Stimulated activated CD8-positive, alpha-beta memory T cell treated with anti-CD3 and anti-CD28 coated beads, Interleukin-7, amount 100 ng/mL, for 1 hour (primary cell): ENCODE measurements at places on chromosomes 4 and X.

DNA sequence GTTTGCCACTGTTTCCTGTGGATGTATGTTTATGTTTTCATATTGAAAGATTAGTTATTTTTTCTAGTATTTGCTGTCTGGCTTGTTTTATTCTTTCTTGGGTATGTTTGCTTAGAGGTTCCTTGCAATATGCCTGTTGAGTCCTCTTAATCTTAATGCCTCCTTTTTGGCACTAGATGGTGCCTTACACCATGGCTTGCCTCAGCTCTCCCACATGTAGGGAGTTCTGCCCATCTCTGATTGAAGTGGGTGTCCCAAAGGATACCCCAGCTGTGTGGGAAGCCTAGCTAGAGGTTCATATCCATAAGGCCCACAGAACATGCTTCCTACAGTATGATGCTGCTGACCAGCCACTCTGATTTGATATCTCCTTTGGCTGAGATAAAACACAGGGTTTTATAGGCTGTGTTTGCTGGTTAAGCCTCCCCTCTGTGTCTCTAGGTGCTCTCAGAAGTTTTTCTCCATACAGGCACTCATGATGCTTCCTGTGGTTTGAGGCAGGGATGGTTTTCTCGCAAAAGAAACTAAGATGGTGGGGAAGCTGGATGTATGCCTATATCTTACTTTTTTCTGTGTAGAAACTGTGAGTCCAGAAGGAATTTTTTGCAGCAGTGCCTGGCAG, 162.4 kb downstream of the ASB9 start:
- DNase-seq: no peak

DNA sequence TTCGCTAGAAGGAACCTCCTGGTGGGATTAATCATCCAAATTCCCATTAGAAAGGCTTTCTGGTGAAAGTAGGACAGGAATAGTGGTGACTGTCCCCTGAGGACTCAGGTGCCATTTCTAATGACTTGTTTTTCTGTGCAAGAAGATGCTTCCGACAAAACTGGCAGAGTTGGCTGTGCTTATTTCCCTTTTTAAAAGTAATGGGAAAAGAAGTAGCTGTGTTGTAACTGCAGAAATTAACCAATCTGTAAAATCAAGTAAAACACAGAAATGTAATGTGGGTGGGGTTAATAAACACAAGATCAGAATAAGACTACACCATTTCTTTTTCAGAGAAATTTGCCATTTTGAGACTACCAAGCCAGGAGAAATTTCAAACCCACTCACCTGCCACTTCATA, 55.0 kb upstream of the FAM9B start:
- no peak for DNase-seq

- DNase-seq: no peak
Measured at GRCh38 chr4:140344621-140345020, 28.8 kb upstream of the SCOC start.

- no peak for DNase-seq
Measured at GRCh38 chrX:47215291-47215900, 3.1 kb upstream of the CDK16 start.

GRCh38 chr4:143514497-143514896, 995 bp downstream of the SMARCA5 start:
- no peak for DNase-seq

- DNase-seq: no peak
Measured at GRCh38 chrX:2710041-2710840, 19.1 kb downstream of the CD99 start.

DNA sequence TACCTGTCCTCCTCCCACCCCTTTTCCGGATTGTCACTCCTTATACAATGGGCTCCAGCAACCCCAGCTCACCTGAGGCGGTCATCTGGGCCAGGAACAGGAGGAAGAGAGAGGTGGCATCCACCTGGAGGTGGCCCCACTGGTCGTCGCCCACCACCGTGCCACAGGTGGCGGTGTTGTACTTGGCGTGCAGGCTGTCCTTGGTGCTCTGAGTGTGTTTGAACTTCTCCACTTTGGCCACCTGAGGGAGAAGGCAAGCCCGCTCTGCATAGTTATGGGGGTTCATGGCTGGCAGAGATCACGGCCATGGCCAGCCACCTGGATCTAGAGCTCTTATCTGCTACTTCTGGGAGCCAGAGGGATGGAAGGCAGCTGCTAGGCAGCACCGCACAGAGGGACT, 32.9 kb downstream of the PHKA2 start:
- DNase-seq: no peak

- no peak for DNase-seq
Measured at GRCh38 chr4:105956569-105956968, 61.3 kb downstream of the NPNT start.

DNA sequence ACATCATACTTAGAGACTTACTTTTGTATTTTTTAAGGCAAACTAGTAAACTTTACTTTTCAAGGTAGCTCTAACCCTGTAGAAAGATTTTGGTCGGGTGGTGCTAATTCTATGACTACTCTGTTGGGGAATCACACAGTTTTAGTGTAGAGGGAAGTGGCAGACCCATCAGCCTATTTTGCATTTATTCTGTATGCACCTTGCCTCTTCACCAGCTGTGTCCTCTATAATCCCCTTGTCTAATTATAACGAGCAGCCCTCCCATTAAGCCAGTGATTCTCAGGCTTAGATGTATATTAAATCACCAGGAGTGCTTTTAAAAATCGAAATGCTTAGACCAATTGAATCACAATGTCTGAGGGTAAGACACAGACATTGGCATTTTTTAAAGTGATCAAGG, 78.1 kb downstream of the GALNT7 start:
- no peak for DNase-seq

- DNase-seq: no peak
Measured at GRCh38 chr4:118836301-118837120, 585 bp upstream of the SEC24D start.

DNA sequence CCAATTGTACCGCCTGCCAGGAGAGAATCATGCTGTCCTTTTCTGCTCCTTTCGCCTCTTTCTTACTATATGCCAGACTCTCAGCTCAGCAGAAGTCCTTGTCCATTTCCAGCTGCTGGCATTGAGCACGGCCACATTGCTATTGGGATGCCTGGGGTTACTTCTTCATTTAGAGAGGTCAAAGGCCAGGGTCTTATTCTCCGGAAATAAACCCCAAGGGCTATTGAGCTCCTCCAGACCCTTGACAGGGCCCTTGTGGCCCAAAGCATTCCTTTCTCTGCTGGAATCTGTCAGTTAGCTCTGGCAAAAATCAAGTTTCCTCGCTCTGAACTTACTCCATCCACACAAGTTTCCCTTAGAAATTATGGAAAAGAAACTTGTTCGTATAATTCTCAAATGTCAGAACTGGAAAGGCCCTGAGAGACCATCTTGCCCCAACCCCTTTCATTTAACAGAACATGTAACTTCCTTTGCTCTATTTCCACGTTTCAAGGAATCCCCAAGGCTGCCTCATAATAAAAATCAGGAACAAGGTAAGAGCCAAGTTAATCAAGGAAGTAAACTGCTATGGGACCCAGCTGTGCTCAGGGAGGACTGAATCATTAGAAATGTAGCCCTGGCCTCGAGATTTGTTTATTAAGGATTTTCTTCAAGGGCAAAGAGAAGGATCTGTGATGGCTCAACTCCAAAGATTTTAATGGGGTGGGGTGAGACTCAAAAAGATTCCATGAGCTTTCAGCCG, 11.8 kb downstream of the AKAP4 start:
- DNase-seq: no peak

DNA sequence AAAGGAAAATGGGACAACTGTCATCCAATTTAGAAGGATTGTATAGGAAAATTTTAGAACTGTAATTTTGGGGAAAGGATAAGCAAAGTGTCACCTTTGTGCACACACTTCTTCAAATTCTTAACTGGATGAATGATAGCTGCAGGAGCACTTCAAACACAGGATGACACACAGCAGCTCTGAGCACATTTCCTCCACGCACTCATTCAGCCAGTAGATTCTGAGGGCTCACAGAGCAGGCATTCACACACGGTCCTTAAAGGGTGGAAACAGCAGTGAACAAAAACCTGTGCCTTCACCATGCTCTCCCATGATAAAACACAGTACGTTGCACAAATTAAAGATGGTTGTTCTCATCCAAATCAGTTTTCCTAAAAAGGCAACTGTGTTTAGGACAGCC, 38.5 kb upstream of the KLF3 start:
- no peak for DNase-seq

DNA sequence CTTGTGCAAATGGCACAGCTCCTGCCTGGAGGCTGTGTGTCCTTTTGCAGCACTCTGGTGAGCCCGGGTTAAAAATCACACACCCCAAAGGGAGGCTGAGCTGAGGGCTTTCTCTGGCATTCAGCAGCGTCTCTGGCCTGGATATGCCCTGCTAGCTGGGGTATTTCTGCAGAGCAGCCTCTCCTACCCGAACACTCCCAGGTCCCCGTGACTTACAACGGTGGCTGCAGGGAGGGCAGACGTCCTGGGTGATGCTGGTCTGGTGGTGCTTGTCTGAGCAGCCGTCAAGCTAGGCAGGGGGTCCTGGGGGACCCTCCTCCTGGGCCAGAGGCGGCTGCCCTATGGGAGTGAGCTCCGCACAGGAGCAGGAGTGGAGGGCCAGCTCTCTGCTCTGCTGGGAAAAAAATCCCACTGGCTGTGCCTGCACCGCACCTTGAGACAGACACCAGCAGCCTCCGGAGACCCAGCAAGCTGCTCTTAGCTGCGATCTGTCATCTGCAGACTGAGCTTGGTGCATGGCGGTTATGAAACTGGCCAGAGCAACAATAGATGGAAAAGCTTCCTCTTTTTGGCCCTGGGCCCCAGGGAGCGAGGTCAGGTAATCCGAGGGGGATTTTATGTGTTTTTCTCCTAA, 41.3 kb upstream of the ASMTL start:
- DNase-seq: no peak

- DNase-seq: no peak
Measured at GRCh38 chrX:39360101-39360500, 558.8 kb downstream of the MID1IP1 start.

DNA sequence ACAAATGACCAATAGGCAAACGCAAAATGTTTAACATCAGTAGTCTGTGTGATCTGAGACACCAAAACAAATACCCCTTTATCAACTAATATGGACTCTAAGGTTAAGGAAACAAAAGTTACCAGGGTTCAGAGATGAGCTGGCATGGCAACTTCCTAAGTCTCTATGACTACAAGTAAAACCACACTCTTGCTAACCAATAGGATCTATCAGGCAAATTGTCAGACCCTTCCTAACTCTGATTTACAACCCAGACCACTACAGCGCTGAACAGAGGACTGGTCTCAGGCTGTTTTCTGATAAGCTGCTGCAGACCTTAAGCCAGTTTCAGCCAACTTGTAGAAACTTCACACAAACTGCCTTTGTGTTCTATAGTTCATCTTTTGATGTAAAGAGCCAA, 608.0 kb downstream of the TLL1 start:
- DNase-seq: no peak

DNA sequence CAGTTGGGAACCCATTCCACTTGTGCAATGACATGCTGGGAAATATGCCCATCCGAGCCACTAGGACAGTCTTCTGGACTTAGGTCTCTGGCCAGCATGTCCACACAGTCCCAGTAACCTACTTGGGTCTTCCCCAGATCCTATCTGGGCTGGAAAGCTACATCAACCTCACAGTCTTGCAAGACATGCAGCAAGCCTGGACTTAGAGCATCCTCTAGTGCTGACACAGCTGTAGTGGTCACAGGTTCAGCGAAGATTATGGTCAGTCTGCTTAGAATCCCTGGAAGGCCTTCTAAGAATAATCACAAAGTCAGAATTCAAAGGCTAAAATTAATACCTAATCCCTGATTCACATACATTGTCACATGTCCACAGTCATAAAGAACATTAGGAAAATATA, 842.7 kb downstream of the STPG2 start:
- no peak for DNase-seq

DNA sequence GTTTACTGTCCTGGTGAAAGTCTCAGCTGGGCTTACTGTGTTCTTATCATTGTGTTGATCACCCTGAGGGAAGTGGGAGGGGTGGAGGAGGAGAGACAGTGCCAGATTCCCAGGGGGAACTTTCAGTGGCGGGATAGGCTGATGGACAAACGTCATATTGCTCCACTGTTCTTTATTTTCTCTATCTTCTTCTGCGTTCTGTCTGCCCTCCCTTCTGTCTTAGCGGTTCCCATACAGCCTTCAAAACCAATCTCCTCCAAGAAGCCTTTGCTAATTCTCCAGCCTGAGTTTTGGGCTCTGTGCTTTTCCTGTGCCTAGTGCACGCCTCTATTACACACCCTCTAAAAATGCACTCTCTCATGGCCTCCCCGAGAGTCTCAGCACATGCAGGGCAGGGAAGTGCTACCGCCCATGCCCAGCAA, 448.7 kb upstream of the FAT1 start:
- DNase-seq: no peak

DNA sequence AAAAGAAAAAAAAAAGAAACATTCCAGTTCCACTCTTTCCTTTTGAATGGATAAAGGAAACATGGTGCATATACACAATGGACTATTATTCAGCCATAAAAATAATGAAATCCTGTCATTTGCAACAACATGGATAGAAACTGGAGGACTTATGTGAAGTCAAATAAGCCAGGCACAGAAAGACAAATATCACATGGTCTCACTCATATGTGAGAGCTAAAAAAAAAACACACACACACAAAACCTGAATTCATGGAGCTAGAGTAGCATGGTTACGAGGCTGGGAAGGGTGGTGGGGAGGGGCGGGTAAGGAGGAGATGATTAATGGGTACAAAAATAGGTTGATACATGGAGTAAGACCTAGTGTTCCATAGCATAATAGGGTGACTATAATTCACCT, 22.4 kb upstream of the SH3KBP1 start:
- DNase-seq: no peak

DNA sequence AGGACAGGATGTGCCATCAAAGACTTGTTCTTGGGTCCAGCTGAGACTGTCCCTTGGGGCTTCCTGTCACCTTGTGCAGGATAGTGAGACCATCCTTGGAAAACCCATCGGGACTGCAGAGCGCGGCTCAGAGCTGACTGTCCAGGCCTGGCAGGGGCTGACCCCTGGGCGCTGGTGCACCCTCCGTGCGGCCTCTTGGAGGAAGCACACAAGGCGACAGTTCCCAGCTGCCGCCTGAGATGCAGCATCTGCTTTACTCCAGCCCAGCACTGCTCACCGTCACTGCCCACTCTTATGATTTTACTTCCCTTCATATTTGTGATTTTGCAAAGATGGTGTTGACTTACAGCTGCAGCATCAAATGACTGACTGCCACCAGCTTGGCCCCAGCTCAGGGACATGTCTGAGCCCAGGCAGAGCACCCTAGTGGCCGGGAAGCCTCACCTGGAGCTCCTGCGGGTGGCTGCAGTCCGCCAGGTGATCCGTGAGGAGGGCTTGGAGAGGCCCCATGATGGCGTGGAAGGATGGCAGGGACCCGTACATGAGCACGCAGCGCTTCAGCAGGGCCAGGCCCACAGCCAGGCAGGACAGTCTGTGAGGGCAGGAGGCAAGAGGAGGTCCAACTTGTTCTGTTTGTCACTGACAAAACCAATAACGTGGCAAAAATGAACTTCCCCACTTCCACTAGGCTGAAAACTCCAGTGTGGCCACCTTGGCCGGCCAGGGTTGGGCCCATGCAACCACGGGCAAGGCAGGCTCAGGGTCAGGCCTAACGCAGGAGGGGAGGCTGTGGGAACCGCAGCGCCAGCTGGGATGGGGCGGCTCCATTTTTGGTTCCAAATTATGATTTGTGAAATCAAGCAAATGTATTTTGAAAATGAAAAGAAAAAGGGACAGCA, 21.8 kb downstream of the NOP14 start:
- DNase-seq: no peak
